ENCODE measurements at places on chromosomes 5 and 9. TPM values are rescaled to one million over a fixed set of nuclear protein-coding genes. Genes with fewer than 3 reads are reported as not detected.

GRCh38 chr9:86549920-86550319, 195.7 kb upstream of the TUT7 start:
- no peaks in the 10 kb centered on the region for H3K4me1 ChIP-seq
- H3K4me3 ChIP-seq = no peak overlapping the region
- H3K36me3 ChIP-seq = no peaks in the 10 kb centered on the region
- no peaks in the 10 kb centered on the region for H3K27me3 ChIP-seq

GRCh38 chr9:105188746-105189145, 55.7 kb upstream of the SLC44A1 start:
- no peaks in the 10 kb centered on the region for H3K27me3 ChIP-seq
- H3K27ac ChIP-seq = no peak overlapping the region
- H3K4me1 ChIP-seq = no peaks in the 10 kb centered on the region
- H3K36me3 ChIP-seq = no peaks in the 10 kb centered on the region
- no peak overlapping the region for H3K4me3 ChIP-seq

- H3K36me3 ChIP-seq = no peaks in the 10 kb centered on the region
- DNase-seq = no peak
- H3K27ac ChIP-seq = no peak overlapping the region
- H3K27me3 ChIP-seq = no peaks in the 10 kb centered on the region
Observed at GRCh38 chr5:180138976-180139730, 67.6 kb upstream of the RNF130 start.

DNA sequence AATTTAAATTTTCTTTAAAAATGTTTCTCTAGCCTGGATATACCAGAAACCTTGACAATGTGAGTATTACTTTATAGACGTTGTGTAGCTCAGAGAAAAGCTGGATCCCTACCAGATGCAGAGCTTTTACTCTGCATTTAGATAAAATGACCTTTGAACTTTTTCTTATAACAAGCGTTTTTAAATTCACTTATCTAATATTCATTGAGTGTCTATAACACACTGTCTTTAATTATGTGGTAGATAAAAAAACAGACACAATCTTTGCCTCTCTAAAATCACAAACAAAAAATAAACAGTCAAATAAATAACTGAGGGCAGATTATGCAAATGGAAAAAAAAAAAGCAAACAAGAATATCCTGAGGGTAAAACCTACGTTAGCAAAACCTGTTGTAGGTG, 773.6 kb downstream of the CDH12 start:
- no peaks in the 10 kb centered on the region for H3K4me1 ChIP-seq
- H3K27me3 ChIP-seq = no peaks in the 10 kb centered on the region
- H3K4me3 ChIP-seq = no peak overlapping the region
- no peaks in the 10 kb centered on the region for H3K36me3 ChIP-seq

DNA sequence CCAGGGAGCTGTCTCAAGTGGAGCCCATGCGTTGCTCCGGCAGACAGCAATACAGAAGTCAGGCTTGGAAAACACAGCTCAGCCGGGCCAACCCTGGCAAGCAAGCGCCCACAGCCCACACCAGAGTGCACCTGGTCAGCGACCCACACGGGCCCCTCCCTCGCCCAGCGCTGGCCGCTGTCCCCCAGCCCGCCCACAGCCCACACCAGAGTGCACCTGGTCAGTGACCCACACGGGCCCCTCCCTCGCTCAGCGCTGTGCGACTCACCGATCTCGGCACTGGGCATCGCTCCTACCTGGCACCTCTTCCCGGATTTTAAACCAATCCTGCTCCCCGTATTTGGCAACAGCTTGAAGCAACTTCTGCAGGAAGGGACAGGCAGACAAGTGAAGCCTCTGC, 12.8 kb downstream of the SNAPC4 start:
- no peak for DNase-seq
- no peaks in the 10 kb centered on the region for H3K36me3 ChIP-seq
- no peak overlapping the region for H3K4me3 ChIP-seq
- H3K27me3 ChIP-seq = no peaks in the 10 kb centered on the region
- H3K27ac ChIP-seq = no peak overlapping the region

DNA sequence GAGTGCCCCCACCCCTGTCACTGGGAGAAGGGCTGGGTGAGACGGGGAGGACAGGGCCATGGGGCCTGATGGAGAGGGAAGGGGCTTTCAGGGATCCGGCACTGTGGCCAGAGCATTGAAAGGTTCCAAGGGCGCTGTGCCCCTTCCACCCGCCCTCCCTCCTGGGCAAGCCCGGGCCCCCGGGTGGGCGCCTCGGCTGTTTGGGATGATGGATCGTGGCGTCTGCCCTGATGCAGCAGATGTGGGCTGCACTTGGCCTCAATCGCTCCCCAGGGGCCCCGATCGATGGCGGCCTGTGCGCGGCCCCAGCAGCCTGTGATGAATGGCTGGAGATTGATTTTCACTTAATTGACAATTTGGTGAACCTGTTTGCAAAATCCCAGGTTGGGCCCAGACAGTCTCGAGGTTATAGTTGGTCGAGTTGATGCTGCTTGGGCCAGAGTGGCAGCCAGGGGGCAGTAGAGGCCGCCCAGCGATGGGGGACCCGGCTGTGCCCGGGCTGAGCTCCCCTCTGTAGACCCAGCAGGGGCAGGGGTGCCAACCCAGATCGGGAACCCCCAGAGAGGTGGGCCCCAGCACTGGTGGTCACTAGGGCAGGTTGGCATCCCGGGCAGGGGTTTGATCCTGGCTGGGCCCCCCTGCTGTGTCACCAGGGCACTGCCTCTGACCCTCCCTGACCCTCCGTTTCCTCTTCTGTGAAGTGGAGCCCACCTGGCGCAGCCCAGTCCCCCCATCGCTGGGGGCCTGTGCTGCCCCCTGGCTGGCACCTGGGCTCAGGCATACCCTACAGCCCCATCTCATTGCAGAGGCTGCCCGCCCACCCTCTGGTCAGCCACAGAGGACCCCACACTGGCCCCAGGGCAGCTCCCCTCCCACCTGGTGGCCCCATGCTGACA, 34.7 kb downstream of the LHX3 start:
- DNase-seq = peak; percentile 61
- H3K27ac ChIP-seq = no peak overlapping the region
- H3K4me3 ChIP-seq = no peak overlapping the region

GRCh38 chr9:98251551-98251950, 3.9 kb downstream of the TBC1D2 start:
- H3K4me3 ChIP-seq = no peak overlapping the region
- no peaks in the 10 kb centered on the region for H3K36me3 ChIP-seq
- no peak for DNase-seq
- H3K4me1 ChIP-seq = peaks cover 6% of the 10 kb centered on the region

DNA sequence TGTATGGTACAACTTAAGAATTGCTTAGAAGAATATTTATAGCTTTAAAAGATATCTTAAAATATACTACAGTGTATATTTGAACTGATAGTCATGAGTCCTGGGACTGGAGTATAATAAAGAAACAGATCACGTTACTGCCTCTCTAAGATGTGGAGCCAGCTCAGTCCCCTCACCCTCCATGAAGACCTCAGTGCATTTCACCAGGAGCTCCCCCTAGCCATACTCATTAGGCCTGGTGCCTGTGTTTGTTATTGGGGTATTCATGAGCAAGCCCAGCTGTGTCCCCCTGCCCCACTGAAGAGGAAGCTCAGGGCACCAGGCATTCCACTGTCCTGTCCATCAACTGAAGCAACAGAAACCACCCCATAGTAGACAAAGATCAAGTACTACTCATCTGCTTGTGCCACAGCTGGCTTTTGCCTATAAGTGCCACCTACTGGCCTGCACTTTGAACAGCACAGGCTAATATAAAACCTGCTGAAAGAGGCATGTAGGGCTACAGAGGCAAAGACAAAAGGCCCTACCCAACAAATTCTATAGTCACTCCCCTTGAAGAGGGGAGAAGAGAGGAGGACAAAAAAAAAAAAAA, 850.2 kb upstream of the NUDT12 start:
- H3K27ac ChIP-seq = no peak overlapping the region

DNA sequence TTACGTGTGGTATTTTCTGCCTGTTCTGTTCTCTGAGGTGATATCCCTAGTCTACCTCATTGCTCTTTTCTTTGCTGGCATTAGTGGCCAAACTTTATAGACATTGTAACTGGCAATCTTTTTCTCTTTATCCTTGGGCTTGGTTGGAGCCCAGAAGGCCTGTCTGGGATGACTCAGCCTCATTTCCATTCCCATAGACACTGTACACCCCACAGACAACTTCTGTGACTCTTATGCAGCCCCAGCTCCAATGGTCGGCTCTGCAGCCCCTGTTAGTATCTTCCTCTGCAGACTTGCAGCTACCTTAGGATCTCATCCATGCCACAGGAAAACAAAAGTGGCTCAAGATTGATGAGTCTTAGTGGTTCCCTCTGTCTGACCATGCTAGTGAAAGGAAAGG, 79.8 kb downstream of the CFAP95 start:
- H3K4me1 ChIP-seq = no peaks in the 10 kb centered on the region
- H3K4me3 ChIP-seq = no peak overlapping the region
- no peak overlapping the region for H3K27ac ChIP-seq
- no peaks in the 10 kb centered on the region for H3K27me3 ChIP-seq

DNA sequence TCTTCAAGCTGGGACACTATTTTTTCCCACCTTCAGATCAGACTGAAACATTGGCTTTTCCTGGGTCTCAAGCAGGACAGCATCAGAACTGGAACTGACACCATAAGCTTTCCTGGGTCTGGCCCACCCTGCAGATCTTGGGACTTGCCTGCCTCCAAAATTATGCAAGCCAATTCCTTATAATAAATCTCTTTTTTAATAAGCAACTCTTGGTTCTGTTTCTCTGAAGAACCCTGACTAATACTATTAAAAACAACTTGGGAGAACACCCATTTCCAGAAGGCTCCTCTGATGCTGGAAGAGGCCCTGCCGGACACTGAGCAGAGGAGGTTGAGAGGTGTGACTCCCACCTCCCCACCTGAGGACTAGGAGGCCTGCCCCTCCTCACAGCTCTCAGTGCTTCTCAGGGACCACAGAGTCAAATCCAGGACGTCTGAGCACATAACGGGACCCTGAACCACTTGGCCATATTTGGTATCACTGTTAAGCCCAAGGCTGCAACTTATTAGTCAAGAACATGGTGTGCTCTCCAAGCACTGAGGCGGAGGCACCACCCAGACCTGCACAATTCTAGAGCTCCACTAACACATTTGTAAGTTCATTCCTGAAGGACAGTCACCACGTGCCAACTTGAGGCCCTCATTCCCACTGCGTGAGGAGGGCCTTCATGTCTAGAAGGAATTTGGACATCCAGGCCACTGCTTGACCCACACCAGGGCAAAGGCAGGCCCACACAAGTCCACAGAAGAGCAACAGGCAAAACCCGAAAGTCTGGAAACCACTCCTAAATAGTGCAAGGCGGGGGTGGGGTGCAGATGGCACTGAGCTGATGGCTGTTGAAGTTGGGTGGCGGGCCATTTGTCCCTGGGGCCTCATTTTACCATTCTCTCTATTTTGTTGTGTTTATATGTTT, 9.5 kb downstream of the SHC3 start:
- no peak overlapping the region for H3K27ac ChIP-seq
- no peak overlapping the region for H3K4me3 ChIP-seq
- H3K36me3 ChIP-seq = no peaks in the 10 kb centered on the region
- no peaks in the 10 kb centered on the region for H3K27me3 ChIP-seq

DNA sequence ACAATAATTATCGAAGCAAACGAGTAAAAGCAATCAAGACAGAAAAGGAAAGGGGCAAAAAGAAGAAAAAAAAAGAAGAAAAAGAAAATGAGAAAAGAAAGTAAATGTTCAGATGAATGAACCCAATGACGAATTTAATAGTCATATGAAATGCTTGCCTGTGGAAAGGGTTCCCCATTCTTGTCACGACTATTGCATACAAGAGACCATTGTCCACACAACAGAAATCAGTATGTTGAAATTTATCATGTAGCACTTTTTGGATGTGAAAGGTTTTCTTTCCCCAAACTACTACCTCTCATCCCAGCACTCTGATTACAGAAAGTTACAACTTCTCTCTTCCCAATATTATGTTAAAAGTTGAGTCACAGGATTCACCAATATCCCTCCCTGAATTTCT, 162.4 kb downstream of the ZDHHC21 start:
- H3K27me3 ChIP-seq = no peaks in the 10 kb centered on the region
- DNase-seq = no peak
- H3K36me3 ChIP-seq = no peaks in the 10 kb centered on the region
- H3K27ac ChIP-seq = no peak overlapping the region

DNA sequence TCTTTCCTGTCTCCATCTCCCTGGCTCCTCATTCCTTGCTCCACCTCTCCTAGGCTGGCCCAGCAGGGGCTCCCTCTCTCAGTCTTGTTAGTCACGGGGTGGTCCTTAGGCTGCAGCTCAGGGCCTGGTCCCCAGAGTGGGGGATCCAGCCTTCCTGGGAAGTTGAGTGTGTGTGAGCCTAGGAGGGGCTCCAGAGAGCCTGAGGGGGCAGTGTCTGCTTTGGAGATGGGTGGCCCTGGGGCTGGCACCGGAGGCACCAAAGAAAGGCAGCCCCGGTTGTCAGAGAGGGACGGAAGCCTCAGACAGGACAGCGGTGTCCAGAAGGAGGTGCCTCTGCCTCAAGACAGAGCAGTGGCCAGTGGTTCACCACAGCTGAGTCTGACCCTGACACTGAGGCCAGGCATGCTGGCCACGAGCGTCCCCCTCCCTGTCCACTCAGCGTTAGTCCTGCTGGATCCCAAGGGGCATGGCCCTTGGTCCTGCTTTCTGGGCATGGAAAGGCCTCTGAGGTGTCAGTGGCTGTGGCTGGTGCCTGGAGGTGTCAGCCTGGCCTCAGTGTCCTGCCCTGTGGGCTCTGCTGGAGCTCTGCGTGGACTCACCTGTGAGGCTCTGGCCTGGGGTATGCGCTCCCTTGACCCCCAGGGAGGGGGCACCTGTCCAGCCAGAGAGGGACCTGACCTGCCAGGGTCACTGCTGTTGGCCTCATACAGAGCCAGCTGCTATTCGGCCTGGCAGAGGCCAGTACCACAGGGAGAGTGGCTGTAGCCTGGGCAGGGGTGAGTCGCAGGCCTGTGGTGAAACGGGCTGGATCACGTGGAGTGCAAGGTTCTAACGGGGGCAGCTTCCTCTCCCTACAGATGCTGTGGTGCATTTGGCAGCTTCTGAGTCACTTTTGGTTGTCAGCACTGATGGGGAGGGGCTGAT, 130.6 kb downstream of the CACNA1B start:
- H3K4me1 ChIP-seq = no peaks in the 10 kb centered on the region
- H3K27ac ChIP-seq = no peak overlapping the region
- peak; percentile 17 for DNase-seq

DNA sequence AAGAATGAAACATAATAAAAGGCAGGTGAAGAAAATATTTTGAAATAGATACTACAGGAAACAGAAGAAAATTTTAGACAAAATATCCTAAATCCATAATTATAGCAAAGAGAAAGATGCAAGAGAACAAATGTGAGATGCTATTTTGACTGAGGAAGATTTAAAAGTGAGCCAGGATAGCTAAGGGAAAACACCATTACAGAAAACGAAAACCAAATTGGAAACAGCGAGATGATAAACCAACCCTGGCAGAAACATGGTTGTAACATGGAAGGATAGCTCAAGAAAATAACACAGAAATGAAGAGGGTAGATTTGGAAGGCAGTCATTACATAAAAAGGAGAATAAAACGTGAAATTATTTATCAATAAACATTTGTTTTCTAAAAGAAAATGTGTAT, 267.2 kb upstream of the NREP start:
- H3K27me3 ChIP-seq = no peaks in the 10 kb centered on the region
- no peak for DNase-seq
- H3K4me3 ChIP-seq = no peak overlapping the region
- H3K4me1 ChIP-seq = no peaks in the 10 kb centered on the region
- H3K36me3 ChIP-seq = no peaks in the 10 kb centered on the region

LHX3 gene
- total RNA-seq = not detected

PTPA gene
- total RNA-seq = 32.1 TPM

RGMB gene
- 40.3 TPM for total RNA-seq

CCDC152 gene
- 5.5 TPM for total RNA-seq

FSD1L gene
- 7.6 TPM for total RNA-seq

FOXD4L4 gene
- total RNA-seq = 0.11 TPM

INSL6 gene
- not detected for total RNA-seq
